ENCODE measurements at places on chromosomes 3 and 15.

GRCh38 chr15:86178845-86179244 lies 99.2 kb downstream of the AGBL1 start:
- DNase-seq = no peak

DNA sequence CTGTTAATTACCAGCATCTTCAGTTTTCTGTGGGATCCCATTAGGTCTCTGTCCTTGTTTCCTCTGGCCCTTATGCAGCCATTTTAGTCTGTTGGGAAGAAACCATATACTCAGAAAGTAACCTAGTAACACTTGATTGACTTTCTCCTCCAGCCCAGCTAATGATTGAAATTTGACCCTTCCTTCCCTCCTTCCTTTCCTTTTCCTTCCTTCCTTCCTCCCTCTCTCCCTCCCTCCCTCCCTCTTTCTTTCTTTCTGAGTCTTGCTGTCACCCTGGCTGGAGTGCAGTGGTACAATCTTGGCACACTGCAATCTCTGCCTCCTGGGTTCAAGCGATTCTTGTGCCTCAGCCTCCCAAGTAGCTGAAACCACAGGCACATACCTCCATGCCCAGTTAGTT lies 5.9 kb upstream of the ZNF620 start:
- no peak for DNase-seq

- no peak for DNase-seq
Measured at GRCh38 chr15:57890351-57890750, 175.2 kb downstream of the ALDH1A2 start.

DNA sequence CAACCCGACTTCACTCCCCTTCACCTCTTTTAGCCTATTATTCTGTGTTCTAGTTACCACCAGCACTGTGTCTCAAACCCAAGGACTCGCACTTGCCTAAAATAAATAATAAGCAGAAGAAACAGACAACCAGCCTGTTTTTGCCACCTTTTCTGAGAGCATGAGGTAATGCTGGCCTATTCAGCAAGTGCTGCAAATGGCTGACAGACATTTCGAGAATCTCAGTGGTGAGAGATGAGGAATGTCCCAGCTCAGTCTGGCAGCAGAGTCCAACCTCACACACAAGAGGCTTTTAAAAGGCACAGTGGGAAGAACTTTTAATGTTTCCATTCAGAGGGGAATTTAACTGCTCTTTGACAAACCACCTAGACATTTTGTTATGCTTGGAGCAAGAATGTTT lies 143.3 kb upstream of the GMNC start:
- no peak for DNase-seq

GRCh38 chr3:126551121-126551838 lies 7.5 kb downstream of the C3orf22 start:
- no peak for DNase-seq

DNA sequence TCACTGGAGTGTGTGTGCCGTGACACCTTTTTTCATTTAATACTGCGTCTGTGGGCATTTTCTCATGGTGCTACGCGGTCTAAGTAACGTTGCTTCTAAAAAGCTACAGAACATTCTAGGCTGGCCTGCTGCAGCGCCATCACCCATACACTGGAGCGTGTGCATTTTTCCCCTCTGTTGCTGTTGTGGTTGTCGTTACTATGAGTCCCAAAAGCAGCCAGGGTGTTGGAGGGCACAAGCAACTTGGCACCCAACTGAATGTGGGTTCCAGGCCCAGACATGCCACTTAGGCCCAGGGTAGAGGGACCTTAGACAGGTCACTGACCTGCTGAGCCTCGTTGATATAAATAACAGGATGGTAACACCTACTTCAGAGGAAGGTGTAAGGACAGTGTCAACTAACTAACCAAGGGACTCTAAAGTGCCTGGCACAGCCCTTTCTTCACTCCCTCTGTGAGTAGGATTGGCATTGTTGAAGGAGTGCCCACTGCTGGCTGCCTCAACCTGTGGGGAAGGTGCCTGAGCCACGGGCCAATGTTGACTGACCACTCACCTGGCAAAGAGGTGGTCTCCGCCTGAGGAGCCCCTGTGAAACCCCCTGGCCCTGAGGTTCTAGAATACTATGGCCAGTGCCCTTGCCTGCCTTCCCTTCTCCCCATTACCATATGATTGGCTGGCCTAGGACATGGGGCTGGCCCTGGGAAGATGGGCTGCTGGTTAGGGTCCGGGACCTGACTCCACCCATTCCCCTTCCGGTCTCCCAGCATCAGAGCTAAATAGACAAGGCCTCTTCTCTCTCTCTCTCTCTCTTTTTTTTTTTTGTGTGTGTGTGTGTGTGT lies 3.5 kb downstream of the CSK start:
- no peak for DNase-seq

- no peak for DNase-seq
Measured at GRCh38 chr3:10950476-10951294, 41.9 kb upstream of the SLC6A1 start.

GRCh38 chr15:58258501-58259292 lies 120.5 kb downstream of the AQP9 start:
- no peak for DNase-seq

GRCh38 chr15:44999105-44999504 lies 23.9 kb upstream of the SORD start:
- DNase-seq = no peak

DNA sequence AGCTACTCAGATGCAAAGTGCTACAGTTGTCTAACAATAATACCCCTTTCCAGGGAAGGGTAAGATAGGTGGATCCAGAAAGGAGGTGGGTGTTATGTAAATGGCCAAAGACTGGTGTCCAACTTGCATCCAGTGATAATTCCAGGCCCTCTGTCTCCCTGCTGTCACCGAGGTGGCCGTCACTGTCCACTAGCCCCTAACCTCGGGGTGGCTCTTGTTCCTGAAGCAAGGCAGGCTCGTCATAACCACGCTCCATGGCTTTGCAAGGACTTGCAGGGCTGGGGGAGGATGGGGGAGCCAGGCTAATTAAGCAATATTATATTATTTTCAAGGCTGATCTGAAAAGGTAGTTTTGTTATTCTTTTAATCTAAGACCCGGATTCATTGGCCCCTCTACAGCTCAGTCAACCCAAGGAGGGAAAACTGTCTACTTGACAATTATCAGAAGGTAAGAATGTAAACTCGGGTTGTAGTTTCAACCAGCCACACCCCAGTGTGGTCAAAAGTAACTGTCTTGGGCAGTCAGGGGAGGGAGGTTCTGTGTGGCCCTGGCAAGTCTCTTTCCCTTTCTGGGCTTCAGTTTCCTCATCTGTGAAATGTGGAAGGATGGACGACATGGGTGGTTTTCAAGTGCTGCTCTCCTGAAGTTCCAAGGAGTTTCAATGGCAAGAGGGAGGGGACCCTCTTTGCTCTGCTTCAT lies 220.1 kb upstream of the BHLHE40 start:
- DNase-seq = no peak

DNA sequence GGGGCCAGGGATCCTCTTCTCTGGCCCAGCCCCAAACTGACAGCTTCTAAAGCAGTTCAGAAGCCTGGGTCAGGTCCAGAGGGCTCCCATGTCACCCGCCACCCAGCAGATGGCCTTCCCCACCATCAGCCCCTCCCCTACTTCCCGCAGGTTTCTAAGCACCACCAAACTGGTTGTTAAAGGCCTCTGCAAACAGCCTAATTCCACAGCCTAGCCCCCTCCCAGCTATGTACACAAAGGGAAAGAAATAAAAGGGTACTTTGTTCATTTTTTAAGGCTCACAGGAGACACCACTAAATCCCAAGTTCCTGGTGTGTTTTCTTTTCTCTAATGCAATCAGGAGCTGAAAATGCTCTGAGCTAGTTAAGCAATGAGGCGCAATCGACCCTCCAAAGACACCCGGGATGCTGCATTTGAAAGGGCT lies 30.6 kb downstream of the PLCH1 start:
- no peak for DNase-seq

DNA sequence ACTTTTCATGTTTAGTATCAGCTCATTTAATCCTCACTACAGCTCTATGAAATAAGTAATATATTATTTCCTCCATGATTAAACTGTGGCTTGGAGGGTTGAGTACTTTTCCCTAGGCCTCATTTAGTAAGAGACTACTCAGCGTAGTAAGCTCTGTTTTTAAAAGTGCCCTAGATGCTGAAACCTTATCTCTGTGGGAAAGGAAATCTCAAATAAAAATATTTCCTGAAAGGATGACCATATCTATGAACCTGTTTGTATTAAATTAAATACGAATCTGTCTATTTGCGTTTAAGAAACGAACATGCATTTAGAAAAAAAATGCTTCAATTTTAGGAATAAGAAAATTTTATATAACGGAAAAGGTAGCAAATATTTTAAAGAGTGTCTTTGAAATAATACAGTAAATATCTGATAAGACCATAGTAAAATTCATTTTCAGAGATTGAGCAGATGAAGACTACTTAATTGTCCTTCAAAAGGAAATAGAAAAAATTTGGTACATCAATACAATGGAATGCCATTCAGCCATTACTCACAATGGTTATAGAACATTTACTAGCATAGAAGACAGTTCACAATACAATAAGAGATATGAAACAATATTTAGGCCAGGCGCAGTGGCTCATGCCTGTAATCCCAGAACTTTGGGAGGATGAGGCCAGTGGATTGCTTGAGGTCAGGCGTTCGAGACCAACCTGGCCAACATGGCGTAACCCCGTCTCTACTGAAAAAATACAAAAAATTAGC lies 56.2 kb downstream of the ATG7 start:
- no peak for DNase-seq

GRCh38 chr3:114721864-114722263 lies 425.2 kb downstream of the ZBTB20 start:
- DNase-seq = no peak

- no peak for DNase-seq
Measured at GRCh38 chr15:67825881-67826716, 790 bp downstream of the SKOR1 start.

- no peak for DNase-seq
Measured at GRCh38 chr3:66299891-66300290, 79.1 kb downstream of the SLC25A26 start.

DNA sequence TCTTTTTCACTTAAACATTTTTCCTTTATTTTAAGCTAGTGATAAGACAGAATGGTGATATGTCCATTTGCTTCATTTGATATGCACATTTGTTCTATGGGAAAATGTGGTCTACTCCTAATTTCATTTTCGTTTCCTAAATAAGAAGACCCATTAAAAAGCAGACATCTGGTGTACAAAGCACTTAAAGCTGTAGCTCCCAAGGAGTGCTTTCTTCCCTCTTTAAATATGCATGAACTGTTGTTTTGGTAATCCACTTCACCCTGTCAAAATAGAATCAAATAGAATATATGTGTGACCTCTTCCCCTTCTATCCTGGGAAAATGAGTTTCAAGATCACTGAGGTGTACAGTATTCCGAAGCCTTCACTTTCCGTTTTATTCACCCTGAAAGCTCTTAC lies 182.8 kb downstream of the ROBO2 start:
- no peak for DNase-seq

DNA sequence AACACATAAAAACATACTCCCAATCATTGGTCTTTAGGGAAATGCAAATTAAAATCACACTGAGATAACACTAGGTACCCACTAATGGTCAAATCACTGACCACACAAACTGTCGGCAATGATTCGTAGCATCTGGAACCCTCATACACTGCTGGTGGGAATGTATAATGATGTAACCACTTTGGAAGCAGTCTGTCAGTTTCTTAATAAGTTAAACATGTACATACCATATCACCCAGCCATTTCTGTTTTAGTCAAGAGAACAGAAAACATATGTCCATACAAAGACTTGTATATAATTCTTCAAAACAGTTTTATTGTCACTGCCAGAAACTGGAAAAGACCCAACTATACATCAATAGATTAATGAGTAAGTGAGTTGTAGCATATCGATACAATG lies 63.3 kb upstream of the LRRC3B start:
- DNase-seq = no peak

- DNase-seq = no peak
Measured at GRCh38 chr3:171806200-171807128, 3.8 kb downstream of the PLD1 start.

- DNase-seq = no peak
Measured at GRCh38 chr3:168134931-168135330, 39.2 kb upstream of the GOLIM4 start.

GRCh38 chr3:23422517-23422851 lies 219.4 kb downstream of the UBE2E2 start:
- no peak for DNase-seq

DNA sequence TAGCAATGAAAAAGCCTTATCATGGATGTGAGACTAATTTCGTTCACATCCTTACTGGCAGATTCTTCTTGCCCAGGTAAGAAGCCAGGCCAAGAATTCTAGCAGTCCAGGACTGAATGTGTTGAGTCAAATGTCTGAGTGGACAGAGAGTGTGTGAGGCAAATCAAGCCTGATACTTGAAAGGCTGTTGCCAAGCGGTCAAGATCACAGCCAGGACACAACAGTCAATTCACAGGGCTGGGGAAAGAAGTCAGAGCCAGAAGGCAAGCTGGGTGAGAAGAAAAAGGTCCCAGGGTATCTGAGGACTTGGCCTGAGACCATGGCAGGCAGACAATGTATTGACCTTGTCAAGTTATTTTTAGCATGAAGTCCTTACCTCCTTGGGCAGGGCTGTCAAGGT lies 301.3 kb downstream of the ZNF385D start:
- DNase-seq = no peak

DNA sequence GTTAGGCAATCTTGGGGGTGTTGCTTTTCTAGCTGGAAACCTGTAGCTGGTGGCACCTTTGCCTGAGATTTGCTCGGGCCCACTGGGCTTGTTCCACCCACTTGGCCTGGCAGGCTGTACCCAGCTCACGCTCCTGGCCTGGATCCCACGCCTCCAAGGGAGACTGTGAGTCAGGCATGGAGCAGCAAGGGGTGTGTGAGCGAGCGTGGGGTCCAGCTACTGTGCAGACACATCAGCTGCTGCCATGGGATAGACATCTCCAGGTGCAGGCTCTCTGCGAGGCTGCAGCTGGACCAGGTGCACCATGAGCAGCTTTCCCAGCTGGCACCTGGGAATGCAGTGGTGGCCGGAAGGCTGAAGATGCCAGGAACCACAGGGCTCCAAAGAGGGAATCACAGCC lies 36.0 kb downstream of the NR1D2 start:
- DNase-seq = no peak

GRCh38 chr15:70031261-70031660 lies 66.5 kb downstream of the TLE3 start:
- DNase-seq = no peak

DNA sequence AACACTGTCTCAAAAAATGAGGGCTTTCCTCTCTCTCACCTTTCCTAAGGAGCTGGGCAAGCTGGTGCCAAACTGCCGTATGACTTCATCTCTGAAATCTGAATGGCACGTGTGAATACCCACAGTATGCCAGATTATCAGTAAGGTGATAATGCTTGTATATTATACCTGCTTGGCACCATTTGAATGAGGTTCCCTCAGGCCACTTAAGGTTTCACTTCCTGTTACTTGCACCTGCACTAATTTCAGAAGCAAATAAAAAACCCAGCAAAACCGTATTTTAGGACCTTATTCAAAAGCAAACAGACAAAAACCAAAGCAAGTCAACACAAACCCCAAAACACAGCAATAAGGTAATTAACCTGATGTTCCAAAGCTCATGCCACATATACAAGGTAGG lies 19.7 kb downstream of the FOXP1 start:
- no peak for DNase-seq

- DNase-seq = no peak
Measured at GRCh38 chr3:54337846-54338245, 215.5 kb downstream of the CACNA2D3 start.
